ENCODE measurements at places on chromosomes 1 and 21.

DNA sequence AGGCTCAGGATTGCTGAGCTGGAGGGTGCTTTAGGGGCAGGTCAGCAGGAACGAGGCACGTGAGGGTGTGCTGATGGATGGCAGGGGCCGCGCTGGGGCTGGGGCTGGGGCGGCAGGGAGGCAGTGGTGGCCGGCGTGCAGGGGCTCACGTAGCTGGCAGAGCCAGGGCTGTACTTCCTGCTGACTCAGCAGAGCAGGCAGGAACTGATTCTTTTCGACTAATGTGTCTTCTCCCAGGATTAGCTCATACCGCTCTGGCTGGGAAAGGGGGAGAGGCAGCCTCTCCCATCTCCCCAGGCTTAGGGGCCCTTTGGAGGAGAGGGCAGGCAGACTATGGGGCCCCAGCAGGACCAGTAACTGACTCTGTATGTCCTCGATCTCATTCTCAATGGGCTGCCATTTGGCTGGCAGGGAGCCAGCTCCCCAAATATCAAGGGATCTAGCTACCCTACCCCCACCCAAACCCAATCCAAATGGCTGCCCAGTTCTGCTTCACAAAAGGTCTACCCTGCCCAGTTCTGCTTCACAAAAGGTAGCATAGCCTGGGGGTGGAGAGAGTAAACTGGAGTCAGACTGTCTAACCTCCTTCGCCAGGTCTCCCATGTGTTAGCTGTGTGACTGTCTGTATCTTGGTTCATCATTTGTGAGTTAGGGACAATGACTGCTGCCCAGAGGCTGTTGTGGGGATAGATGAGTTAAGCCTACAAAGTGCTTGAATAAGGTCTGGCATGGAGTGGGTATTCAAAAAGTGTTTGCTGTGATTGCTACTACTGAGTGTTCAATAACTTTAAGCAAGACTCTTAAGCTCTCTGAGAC is 100.1 kb upstream of the SLC2A1 start:
- DNase-seq, result no peak

DNA sequence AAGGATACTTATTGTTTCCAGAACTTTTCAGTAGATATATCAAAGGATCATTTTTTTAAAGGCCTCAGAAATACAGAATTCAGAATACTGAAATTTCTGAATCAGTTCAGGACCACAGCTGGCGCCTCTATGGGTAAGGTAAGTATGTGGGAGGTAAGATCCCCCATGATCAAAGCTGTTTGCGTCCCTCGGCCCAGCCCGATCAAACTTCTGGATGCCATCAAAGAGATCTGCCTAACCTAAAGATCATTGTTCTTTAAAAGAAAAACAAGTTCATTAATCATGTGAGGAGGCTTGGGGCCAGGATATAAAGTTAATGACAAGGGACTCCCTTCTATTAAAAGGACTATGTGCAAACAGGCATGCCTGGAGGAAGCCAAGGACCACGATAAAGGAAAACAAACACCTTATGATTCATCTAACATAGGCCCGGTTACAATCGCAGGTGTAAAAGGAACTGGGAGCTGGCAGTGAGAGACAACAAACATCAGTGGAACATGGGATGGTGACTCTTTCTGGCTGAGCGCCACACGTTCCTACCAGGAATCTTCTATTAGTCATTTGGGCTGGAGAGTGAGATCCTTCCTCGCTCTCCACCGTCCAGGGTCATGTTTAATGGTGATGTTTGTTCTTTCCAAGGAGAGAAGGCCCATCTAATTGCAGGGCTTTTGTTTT is 2.8 kb upstream of the BACE2 start:
- no peak for DNase-seq

GRCh38 chr1:16922466-16922865 is 735 bp downstream of the CROCC start:
- no peak for DNase-seq

DNA sequence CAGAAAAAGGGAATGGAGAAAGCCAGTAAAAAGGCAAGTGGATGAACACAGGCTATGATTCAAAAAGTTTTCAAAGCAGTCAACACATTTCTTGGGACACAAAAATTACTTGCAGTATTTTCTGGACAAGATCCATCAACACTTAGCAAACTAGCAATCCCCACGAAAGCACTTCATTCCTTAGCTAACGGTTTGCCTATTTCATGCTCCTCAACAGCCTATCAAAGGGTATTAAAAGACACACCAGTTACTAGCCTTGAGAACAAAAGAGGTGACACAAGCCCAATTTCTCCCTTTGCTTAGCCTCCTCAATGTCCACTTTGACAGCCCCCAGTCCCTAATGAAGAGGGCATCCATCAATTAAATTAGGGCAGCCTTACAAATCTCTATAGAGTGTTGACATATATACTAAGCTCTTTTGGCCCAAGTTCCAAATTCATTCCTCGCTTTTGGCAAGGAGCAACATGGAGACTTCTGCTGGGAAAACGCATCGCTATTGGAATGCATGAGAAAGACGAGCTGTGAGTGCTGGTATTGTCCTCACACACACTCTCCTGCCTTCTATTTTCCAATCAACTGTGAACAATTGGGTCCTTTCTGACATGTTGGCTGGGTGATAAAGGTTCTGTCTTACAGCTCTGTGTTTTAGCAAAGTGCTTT is 180.0 kb downstream of the TNR start:
- no peak for DNase-seq

- no peak for DNase-seq
Observed at GRCh38 chr1:30830537-30830936, 73.0 kb upstream of the LAPTM5 start.

DNA sequence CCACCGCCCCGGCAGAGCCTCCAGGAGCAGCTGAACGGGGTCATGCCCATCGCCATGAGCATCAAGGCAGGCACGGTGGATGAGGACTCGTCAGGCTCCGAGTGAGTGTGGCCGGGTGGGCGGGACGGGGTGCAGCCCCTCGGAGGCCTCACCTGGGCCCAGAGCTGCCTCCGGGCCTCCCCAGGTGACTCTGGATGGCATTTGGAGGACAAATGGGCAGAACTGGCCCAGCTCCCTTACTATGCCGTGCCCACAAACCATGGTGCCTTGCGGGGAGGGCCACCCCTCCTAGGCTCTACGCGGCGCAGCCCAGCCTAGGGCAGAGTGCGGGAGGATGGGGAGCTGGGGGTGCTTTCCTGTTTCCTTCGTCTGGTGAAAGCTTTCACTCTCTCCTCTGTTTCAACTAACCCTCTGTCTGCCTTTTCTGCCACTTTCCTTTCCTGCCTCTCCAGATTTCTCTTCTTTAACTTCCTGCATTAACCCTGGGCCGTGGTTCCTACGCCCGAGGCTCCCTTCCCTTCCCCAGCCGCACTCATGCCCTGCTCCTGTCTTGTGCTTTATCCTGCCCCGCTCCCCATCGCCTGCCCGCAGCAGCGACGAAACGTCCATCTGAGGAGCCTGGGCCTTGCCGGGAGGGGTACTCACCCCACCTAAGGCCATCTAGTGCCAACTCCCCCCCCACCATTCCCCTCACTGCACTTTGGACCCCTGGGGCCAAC is 9.2 kb downstream of the PSRC1 start:
- DNase-seq, result no peak

- DNase-seq, result no peak
Observed at GRCh38 chr1:7196036-7196911, 411.0 kb downstream of the CAMTA1 start.

DNA sequence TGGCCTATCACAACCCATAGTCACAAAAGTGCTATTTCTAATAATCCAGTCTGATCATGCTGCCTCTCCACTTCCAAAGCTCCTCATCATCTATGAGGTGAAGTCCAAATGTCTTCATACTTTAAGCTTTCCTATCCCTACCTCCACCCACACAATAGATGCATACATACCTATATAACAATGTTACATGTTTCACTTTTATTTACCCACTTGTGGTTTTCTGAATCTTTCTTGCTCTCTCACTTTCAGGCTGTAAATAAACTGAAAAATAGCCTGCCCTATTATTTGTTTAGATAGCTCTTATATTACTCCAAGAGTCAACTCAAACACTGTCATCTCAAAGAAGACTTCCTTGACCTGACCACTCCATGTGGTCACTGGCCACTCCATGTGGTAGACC is 406.8 kb upstream of the BEND5 start:
- no peak for DNase-seq

GRCh38 chr1:99326215-99326949 is 62.1 kb downstream of the PLPPR4 start:
- DNase-seq, result no peak

DNA sequence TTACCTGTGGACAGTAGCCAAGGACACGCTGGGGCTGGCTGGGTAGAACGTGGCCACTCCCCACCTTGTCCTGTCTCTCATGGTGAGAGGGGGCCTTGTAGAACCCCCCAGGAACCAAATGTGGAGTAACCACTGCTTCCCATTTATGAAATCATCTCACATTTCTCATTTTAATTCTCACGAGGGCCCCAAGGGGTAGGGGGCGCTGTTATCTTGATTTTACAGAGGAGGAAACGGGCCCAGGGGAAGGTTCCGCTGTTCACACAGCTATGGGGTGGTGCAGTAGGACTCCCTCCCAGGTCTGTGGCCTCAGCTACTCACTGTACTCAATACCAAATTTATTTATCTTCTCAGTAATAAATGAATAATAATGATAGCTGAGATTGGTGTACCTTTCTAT is 5.5 kb downstream of the SMPDL3B start:
- peak; percentile 22 for DNase-seq

DNA sequence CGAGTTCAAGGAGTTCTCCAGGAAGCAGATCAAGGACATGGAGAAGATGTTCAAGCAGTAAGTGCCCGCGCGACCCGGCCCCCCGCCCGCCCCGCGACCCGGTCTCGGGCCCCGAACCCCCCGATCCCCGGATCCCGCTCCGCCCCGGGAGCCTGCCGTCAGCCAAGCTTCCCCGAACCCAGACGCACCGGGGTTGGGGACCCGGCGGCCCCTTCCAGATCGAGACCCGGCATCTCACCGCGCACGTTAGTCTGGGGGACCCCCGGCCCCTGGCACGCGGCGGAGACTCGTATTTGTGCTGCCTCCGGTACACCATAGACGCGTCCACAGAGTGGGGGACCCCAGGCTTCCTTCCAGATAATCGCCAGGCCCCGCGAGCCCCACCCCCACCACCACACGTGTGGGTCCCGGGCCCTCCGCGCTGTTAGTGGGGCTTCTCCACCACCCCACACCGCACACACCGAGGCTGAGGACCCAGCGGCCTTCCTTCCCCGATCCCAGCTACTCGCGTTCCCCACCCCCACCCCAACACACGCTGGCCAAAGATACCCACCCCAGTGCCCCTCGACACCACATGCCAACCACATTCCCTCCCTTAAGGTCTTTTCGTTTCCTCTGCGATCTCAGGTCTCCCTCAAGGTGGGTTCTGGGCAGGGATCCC is 665 bp downstream of the EFHD2 start:
- no peak for DNase-seq

GRCh38 chr1:36095760-36096405 is 7.2 kb downstream of the ADPRS start:
- DNase-seq, result no peak

- no peak for DNase-seq
Observed at GRCh38 chr1:14914351-14914988, 239.1 kb upstream of the TMEM51 start.

- no peak for DNase-seq
Observed at GRCh38 chr1:56506951-56507491, 72.3 kb downstream of the PLPP3 start.

- peak; percentile 46 for DNase-seq
Observed at GRCh38 chr1:28144203-28145135, 32.0 kb downstream of the PTAFR start.

GRCh38 chr1:212671342-212672031 is 28.2 kb downstream of the BATF3 start:
- peak; percentile 39 for DNase-seq

DNA sequence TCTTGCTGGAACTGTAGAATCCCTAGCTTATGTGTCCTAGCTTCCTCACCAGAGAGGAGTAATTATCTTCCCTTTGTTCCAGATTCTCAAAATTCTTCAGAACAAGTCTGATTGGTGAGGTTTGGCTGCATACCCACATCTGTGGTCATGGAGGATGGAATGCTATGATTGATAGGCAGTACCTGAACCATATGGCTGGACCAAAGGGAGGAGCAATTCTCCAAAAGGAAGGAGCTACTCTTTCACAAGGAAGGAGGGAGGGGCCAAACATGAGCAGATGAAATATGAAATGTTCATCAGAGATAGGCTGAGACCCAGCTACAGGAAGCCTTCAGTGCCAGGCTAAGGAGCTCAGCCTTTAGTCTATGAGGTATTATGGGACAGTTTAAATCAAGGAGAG is 5.0 kb upstream of the RNF19B start:
- no peak for DNase-seq

DNA sequence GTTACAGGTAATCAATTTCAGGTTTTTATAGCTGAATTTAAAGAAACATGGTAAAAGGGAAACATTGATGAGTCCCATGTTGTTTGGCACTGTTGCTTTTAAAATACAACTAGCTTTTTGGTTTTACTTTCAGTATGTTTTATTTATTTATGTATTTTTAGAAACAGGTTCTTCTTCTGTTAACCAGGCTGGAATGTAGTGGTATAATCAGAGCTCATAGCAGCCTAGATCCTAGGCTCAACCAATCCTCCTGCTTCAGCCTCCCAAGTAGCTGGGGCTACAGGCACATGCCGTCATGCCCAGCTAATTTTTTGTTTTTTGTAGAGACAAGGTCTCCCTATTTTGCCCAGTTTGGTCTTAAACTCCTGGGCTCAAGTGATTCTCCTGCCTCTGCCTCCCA is 50.4 kb downstream of the CTTNBP2NL start:
- DNase-seq, result no peak

- no peak for DNase-seq
Observed at GRCh38 chr1:8813991-8814390, 3.4 kb downstream of the RERE start.

GRCh38 chr1:32426489-32427255 is 32.4 kb upstream of the BSDC1 start:
- DNase-seq, result no peak

- DNase-seq, result no peak
Observed at GRCh38 chr1:203142684-203143408, 15.3 kb downstream of the ADORA1 start.
